ENCODE measurements at places on chromosomes 1 and 21. TPM values are rescaled to one million over a fixed set of nuclear protein-coding genes. Genes with fewer than 3 reads are reported as not detected.

- DNase-seq = no peak
Observed at GRCh38 chr1:64304823-64305222, 101.4 kb downstream of the UBE2U start.

The DISP3 gene
- not detected for polyA plus RNA-seq

- no peak for DNase-seq
Observed at GRCh38 chr21:41670056-41670805, 96.6 kb downstream of the RIPK4 start.

DNA sequence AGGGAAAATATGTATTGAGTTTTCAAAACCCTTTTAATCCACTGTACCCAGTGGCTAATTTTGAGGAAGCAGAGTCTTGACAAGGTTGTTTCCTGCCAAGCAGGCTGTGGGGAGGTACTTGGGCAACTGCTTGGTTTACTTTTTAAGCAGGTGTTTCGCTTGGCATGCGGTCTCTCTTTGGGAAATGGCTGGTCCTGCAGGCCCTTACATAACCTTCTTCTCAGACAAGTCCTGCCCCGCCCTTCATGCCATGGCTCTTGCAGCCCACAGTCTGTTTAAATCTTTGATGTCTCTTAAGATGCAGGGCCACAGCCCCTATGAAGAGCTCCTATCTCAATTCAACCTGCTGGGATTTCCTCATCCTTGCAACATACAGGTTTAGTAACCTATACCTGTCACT, 36.0 kb upstream of the ABCD3 start:
- no peak for DNase-seq

- no peak for DNase-seq
Observed at GRCh38 chr1:64396817-64397216, 73.1 kb upstream of the CACHD1 start.

GRCh38 chr1:219917851-219918466, 10.4 kb downstream of the SLC30A10 start:
- DNase-seq = peak; percentile 23

- no peak for DNase-seq
Observed at GRCh38 chr1:110106013-110106941, 6.0 kb upstream of the UBL4B start.

GRCh38 chr1:151992303-151993083, 1.2 kb downstream of the S100A10 start:
- DNase-seq = peak; percentile 97

- DNase-seq = peak; percentile 89
Observed at GRCh38 chr1:52659356-52659755, 26.4 kb downstream of the SHISAL2A start.

The GPA33 gene
- polyA plus RNA-seq = not detected

DNA sequence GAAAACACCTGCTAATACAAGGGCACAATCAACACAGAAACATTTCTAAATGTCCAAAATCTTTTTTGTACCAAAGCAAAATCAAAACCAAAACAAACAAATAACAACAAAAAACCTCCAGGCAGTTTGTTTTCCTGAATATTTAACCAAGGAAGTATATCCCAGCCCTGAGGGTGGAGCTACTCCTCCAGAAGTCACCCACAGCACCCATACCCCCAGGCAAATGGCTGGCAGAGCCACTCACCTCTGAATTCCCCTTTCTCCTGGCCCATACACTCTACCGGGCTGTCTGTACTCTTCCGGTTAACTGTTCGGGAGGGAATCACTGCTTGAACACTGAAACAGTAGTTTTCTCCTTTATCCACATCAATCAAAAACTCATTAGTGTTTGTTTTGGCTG, 9.5 kb downstream of the F3 start:
- DNase-seq = no peak

DNA sequence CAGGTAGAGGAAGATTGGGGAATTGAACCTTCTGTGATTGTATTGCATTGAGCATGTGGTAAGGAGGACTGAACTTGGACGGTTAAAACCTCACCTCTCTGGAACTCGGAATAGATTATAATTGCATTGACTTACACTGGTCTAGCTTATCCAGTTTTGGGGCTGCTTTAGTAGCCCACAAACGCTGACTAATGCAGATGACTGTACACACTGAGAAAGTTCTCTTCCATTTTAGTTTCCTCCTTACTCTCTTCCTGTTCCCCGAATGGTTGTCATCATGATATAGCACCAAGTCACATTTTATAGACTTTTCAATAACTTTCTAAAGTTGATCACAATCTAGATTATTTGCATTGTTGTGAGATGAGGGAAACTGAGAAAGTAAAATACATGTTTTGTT, 78.2 kb downstream of the NFIA start:
- no peak for DNase-seq

- no peak for DNase-seq
Observed at GRCh38 chr21:29212446-29212845, 82.0 kb downstream of the MAP3K7CL start.

- no peak for DNase-seq
Observed at GRCh38 chr1:38584448-38585355, 274.9 kb downstream of the RRAGC start.

- DNase-seq = no peak
Observed at GRCh38 chr1:61450454-61450853, 274.5 kb downstream of the TM2D1 start.

DNA sequence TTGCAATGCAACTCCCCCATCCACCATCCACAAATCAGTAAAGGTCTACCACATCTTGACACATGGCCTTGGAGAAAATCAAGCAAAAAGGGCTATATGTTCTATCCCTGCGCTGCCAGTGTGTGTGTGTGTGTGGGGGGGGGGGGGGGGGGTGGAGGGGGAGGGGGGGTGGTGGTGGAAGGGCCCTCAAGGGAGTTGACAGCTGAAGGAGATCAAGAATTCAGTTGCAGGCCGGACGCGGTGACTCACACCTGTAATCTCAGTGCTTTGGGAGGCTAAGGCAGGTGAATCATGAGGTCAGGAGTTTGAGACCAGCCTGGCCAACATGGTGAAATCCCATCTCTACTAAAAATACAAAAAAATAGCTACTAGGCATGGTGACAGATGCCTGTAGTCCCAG, 37.6 kb upstream of the CLIC4 start:
- no peak for DNase-seq
